ENCODE measurements at places on chromosomes 7 and 10. TPM values are rescaled to one million over a fixed set of nuclear protein-coding genes. Genes with fewer than 3 reads are reported as not detected.

DNA sequence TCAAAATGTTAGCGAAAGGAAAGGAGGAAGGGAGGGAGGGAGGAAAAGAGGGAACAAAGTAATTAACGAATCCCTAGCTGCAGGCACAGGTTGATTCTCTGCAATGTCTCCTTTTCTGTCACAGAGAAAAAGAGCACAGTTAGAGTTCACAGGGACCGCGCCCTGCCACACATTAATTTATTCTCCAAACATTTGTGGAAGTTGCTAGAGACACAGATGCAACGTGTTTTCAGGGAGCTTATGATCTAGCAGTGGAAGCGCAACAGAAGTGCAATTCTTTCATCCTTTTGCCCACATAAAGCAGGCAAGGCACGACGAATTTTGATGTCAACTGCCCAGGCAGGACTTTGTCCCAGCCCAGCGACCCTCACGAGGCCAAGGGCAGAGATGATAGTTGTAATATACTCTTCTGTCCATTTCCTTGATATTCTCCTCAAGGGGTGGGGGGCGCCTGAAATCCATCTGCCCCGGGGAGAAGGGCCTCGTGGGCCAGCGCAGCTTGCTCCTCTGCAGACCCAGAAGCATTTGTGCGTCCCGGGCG lies 101.7 kb upstream of the ZNF438 start:
- no peak for DNase-seq

DNA sequence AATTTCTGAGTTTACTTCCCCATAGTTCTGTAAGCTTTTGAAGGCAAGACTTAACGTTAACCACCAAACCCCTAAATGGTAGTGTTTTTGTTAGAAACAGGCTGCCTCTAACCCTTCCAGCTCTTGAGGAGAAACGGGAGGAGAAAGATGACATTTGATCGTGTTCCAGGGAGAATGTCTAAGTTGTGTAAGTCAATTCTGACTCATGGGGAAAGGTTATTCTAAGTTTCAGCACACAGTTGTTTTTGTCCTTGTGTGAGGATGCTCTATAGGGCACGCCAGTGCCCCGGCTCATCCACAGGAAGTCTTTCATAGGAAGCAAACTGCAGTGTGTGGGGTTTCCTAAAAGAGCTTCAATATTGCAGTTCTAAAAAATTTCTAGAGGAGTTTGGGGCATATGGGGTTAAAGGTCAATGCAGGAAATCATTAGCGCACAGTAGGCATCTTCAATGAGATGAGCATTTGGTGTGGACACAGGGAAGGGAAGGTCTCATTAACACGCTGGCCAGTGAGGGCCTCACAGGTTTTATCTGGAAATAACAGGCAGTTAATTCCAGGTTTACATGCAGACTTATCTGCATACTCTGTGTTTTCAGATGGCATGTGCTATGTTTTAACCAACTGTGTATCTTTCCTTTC lies 638.2 kb upstream of the IGFBP3 start:
- no peak for DNase-seq

GRCh38 chr10:121167534-121168243 lies 316.5 kb downstream of the WDR11 start:
- DNase-seq = no peak

DNA sequence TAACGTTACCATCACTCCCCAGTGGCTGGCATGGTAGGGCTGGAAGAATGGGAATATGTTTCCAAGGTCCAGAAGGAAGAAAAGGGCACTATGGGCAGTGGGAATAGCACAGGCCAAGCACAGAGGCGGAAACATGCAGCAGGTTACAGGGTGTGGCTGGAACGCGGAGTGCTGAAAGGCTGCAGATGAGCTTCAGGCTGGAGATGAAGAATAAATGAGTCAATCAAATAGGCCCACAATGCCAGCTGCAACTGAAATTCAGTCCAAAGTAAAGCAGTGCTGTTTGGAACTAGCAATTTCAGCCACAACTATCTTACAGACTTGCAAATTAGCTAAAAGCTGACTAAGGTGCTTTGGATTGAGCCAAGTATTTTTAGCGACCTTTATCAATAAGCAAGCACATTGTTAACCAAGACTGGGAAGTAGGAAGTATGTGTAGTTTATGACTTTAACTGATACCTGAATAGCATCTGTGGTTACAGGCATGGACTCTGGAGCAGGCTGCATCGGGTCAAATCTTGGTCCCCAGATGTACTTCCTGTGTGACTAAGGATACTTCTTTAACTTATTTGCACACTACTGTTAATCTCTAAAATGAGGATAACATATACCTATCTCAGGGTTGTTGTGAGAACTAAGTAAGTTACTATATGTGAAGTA lies 77.5 kb upstream of the CTTNBP2 start:
- DNase-seq = no peak

- no peak for DNase-seq
Measured at GRCh38 chr10:124072106-124072505, 21.3 kb downstream of the CHST15 start.

DNA sequence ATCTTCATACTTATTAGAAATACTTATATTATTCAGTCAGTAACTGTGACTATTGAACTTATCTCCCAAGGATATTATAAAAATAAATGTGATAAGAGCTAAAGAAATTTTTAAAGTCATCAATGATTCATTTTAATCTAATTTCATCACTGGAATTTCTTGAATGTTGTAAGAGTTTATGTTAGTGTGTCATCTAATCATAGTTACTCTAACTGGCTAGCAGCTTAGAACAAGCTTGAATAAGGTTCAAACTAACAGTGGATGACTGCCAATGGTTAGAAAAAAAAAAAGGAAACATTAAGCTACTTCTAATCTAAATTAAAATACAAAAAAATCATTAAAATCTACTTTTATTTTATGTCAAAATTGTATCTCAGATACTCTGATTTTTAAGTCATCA lies 1066.3 kb downstream of the CNTNAP2 start:
- DNase-seq = no peak

- DNase-seq = no peak
Measured at GRCh38 chr7:137935884-137936508, 65.9 kb downstream of the CREB3L2 start.

DNA sequence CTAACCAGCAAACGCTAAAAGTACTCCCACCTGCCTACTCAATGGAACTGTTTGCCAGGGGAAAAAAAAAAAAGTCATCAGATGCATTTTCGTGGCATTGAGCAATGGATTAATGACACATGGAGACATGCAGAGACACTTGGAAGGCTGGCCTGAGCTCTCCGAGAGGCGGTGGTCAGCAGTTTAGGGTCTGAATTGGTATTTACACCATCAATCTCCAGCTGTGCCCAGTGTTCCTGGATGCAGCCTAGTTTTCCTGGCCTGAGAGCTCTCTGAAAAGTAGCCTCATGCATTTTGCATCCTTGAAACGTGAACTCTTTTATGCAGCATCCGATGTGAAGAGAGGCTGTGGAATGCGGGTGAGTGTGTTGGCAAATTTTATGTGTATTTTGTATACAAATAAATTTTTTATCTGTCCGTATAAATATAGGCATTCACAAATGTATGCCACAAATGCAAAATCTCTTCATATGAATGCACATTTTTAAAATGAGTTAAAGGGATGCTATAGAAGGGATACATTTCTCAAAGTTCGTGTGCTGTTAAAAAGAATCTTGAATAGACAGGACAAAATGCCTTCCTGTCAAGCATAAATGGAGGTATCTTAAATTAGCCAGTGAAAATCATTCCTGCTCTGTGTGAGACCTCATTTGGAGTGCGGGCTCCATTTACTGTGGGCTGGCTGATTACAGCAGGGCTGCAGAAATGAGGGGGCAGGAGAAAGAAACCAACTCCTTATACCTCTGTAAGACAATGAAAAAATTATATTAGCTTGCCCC lies 137.7 kb upstream of the PFKP start:
- no peak for DNase-seq

PRR15 gene
- total RNA-seq = 2.7 TPM

IDI2 gene
- not detected for total RNA-seq

SORCS3 gene
- not detected for total RNA-seq

GATA3 gene
- total RNA-seq = 1.1 TPM

Data from omental fat pad (tissue), 4 donors.